Sigmoid colon (tissue), 7 donors: ENCODE measurements at places on chromosomes 16 and 17. TPM values are rescaled to one million over a fixed set of nuclear protein-coding genes. Genes with fewer than 3 reads are reported as not detected.
A peak's percentile ranks its signal among the peaks of the same experiment; 100 is the strongest.

- no peaks in the 10 kb centered on the region for H3K36me3 ChIP-seq
- no peaks in the 10 kb centered on the region for H3K27me3 ChIP-seq
- H3K4me1 ChIP-seq = peaks cover 7% of the 10 kb centered on the region
- no peak overlapping the region for H3K27ac ChIP-seq
- H3K4me3 ChIP-seq = no peak overlapping the region
- no peak for DNase-seq
Measured at GRCh38 chr16:57862698-57863433, 60.6 kb upstream of the KIFC3 start.

DNA sequence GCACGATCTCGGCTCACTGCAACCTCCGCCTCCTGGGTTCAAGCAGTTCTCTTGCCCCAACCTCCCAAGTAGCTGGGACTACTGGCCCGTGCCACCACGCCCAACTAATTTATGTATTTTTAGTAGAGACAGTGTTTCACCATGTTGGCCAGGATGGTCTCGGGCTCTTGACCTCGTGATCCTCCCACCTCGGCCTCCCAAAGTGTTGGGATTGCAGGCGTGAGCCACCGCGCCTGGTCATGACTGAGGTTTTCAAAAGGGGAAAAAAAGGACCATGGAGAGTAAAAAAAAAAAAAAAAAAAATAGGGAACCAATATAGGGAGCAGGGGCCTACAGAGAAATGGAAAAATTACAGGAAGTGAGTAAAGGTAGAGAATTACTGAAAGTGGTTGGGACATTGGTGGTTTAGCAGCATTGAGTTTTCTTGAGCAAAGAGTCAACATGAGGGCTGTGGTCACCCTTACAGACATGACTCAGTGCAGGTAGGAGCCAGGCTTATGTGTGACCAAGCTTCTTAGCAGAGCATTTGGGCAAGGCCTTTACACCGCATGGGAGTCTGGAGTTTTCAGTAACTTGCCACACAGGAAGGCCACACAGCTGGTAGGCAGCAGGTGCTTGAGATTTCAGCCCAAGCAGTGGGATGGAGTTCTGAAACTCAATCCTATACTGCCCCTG lies 447.3 kb downstream of the HS3ST3B1 start:
- H3K4me3 ChIP-seq = no peak overlapping the region
- H3K27me3 ChIP-seq = no peaks in the 10 kb centered on the region
- H3K27ac ChIP-seq = no peak overlapping the region
- no peaks in the 10 kb centered on the region for H3K4me1 ChIP-seq

DNA sequence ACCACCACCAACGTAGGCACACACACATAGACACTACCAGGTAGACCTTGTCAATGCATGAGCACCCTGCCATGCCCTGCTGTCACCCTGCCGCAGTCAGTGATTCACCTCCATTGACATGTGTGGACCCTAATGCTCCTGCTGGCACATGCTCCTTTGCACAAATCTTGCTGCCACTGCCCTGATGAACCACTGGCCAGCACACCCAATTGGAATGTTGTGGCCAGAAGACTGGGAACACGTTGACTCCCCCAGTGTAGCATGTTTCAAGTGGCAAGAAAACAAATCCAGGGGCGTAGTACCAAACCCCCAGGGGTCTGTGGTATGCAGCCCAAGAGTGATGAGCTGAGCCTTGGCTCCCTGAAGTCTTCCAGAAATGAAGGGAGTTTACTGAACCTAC lies 486.4 kb upstream of the KIF2B start:
- no peaks in the 10 kb centered on the region for H3K4me1 ChIP-seq
- no peaks in the 10 kb centered on the region for H3K36me3 ChIP-seq
- DNase-seq = no peak
- no peak overlapping the region for H3K27ac ChIP-seq
- no peaks in the 10 kb centered on the region for H3K27me3 ChIP-seq
- H3K4me3 ChIP-seq = no peak overlapping the region

GRCh38 chr17:33664116-33664840 lies 371.2 kb upstream of the ASIC2 start:
- no peaks in the 10 kb centered on the region for H3K4me1 ChIP-seq
- H3K36me3 ChIP-seq = no peaks in the 10 kb centered on the region
- DNase-seq = no peak
- H3K4me3 ChIP-seq = no peak overlapping the region

GRCh38 chr16:81946206-81946605 lies 65.1 kb downstream of the SDR42E1 start:
- H3K36me3 ChIP-seq = no peaks in the 10 kb centered on the region
- DNase-seq = no peak
- no peak overlapping the region for H3K4me3 ChIP-seq
- no peak overlapping the region for H3K27ac ChIP-seq
- no peaks in the 10 kb centered on the region for H3K27me3 ChIP-seq
- H3K4me1 ChIP-seq = no peaks in the 10 kb centered on the region

GRCh38 chr17:44559634-44560554 lies 2.6 kb downstream of the FZD2 start:
- no peak for DNase-seq
- H3K27me3 ChIP-seq = peaks cover 40% of the 10 kb centered on the region
- peaks cover 26% of the 10 kb centered on the region for H3K4me1 ChIP-seq
- H3K4me3 ChIP-seq = no peak overlapping the region

DNA sequence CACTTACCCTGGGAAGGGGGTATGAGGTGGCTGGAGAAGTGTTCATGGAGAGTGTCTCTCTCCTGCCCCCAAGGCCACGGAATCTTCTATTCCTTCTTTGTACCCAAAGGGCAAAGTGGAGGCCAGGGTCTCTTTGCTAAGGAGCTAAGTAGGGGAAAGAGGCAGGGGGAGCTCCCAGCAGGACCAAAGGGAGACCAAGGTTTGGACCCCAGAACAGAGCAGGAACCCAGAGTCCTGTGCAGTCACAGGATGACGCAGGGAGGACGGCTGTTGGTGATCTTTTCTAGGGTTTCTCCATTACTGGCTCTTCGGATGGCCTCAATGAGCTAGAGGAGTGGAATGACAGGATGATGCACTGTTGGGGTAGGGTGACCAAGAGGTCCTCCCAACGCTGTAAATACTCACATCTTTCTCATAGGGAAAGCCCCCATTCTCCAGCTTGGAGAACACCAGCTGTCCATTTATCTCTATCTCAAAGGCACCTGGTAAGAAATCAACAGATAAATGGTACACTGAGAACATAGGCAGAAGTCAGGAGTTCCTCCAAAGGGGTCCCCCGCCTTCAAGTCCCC lies 966 bp downstream of the MIEN1 start:
- DNase-seq = no peak
- peaks cover 22% of the 10 kb centered on the region for H3K36me3 ChIP-seq
- no peaks in the 10 kb centered on the region for H3K4me1 ChIP-seq
- peak overlapping the region; percentile 87 for H3K27ac ChIP-seq

GRCh38 chr16:69443927-69444631 lies 19.7 kb downstream of the CYB5B start:
- H3K27me3 ChIP-seq = no peaks in the 10 kb centered on the region
- DNase-seq = peak; percentile 84
- H3K4me3 ChIP-seq = peak overlapping the region; percentile 28
- H3K36me3 ChIP-seq = peaks cover 6% of the 10 kb centered on the region

DNA sequence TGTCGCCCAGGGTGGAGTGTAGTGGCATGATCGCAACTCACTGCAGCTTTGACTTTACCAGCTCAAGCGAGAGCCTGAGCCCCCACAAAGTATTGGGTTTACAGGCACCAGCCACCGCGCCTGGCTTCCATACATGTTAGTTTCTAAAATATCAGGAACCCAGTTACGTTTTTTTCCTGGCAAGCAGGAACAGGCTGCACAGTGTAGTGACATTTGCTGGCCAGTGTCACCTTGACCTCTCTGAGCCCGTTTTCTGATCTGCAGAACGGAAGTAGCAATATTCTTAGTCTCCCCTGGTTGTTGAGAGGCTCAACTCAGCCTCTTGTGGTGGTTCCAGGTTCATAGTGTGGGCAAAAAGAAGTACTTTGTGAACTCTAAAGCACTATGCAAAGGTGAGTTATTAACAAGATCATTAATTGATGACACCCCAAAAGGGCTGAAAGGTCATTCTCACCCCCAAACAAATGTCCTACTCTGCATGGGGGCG lies 15.6 kb downstream of the IGF2BP1 start:
- no peak overlapping the region for H3K4me3 ChIP-seq
- H3K27me3 ChIP-seq = peaks cover 74% of the 10 kb centered on the region
- no peaks in the 10 kb centered on the region for H3K36me3 ChIP-seq
- H3K4me1 ChIP-seq = peaks cover 26% of the 10 kb centered on the region
- DNase-seq = no peak

GRCh38 chr17:79077587-79077986 lies 3.0 kb downstream of the ENGASE start:
- peak; percentile 65 for DNase-seq
- H3K4me1 ChIP-seq = no peaks in the 10 kb centered on the region
- H3K27ac ChIP-seq = no peak overlapping the region
- no peaks in the 10 kb centered on the region for H3K27me3 ChIP-seq
- peaks cover 40% of the 10 kb centered on the region for H3K36me3 ChIP-seq
- H3K4me3 ChIP-seq = no peak overlapping the region

DNA sequence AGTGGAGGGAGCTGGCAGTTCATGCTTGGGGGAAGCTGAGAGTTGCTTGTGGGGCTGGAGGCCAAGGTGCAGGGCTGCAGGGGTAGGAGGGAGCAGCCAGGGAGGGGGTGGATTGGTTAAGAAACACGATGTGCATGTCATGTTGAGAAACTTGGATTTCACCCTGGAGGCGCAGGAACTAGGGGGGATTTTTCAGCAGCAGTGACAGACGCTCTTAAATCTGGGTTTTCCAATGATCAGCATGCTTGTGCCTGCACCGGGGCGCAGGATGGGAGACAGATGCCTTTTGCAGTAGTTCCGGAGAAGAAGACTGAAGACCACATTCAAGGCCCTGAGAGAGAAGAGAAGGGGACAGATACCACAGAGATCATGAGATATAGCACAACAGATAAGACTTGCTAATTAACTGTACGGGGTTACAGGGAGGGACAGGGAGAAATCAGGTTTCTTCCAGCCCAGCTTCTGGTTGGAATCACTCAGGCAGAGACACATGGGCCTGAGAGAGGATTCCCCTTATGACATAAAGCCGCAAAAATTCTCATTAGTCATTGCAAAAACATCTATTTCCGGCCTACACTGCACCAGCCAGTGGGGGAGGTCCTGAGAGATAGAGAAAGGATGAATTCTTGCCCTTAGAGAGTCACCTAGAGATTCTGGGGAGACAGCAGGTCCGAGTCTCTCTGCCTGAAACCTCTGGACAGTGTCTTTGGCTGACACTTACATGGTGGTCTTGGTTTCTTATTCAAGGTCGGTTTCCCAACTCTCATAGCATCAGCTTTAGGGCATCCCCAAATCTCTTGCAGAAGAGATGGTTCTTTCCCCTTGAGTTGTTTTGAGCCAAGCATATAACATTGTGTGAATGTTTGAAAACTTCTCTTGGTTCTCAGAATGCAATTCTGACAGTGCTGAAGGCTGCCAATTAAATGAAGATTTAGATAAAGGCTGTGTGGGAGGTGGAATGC lies 27.1 kb downstream of the CDH13 start:
- no peaks in the 10 kb centered on the region for H3K36me3 ChIP-seq
- DNase-seq = peak; percentile 56
- no peak overlapping the region for H3K4me3 ChIP-seq
- H3K4me1 ChIP-seq = peaks cover 11% of the 10 kb centered on the region
- no peaks in the 10 kb centered on the region for H3K27me3 ChIP-seq
- H3K27ac ChIP-seq = peak overlapping the region; percentile 35

DNA sequence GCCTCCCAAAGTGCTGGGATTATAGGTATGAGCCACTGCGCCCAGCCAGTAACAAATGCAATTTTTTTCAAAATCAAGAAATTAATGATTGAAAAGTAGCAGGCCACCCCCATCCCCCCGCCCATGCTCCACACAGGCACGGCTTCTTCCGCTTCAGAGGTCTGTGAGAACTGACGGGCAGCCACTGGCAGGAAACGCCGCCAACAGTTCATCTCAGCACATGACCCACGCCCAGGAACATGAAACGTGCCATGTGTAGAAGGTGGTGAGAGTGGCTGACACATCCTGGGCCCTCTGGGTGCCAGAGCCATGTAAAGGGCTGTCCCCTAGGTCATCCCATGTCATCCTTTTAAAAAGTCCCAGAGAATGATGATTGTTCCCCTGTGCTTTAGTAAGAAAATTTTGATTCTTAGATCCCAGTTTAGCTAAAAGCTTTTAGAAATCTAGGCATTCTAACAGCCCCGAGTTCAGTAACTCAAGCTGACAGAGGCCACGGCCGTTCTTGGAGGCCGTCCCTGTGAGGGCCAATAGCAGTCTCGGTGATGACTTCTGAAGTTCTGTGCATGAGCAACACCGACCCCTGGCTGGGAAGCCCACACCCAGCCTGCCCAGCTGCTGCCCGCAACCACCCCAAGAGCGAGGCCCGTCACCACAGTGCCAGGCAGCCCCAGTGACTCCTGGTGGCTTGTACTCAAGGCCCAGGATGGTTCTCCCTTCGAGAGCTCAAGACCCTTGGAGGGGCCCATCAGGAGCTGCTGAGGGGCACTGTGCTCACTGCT lies 52.1 kb downstream of the KLHDC4 start:
- no peak overlapping the region for H3K4me3 ChIP-seq
- no peaks in the 10 kb centered on the region for H3K27me3 ChIP-seq
- no peak for DNase-seq
- H3K36me3 ChIP-seq = peaks cover 31% of the 10 kb centered on the region

DNA sequence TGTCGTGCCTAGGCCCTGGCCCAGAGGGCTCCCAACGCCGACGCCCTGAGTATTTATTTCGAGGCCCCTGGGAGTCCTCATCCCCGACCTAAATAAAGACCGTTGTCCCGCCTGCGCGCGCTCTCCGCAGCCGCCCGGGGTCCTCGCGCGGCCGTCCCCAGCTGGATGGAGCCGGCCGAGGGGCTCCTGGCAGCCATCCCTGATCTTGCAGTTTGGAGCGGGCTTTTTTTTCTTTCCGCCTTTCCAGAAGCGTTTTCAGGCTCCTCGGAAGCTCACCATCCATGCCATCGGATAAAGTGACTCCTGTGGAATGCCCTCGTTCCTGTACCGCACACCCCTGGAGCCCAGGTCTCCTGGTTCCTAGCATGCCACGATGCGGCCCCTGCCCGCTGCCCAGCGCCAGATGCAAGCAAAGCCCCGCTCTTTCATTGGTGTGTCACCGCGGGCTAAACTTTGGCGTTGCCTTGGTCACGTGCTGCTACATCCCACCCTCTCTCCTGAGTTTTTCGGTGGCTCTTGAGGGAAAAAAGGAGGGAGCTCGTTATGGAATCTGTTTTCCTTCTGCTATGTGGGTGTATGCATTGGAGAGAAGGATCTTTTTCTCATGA lies 716 bp downstream of the TMEM94 start:
- no peak for DNase-seq
- peak overlapping the region; percentile 86 for H3K4me3 ChIP-seq
- no peaks in the 10 kb centered on the region for H3K27me3 ChIP-seq
- no peaks in the 10 kb centered on the region for H3K36me3 ChIP-seq
- peaks cover 28% of the 10 kb centered on the region for H3K4me1 ChIP-seq

- H3K27ac ChIP-seq = no peak overlapping the region
- H3K4me1 ChIP-seq = no peaks in the 10 kb centered on the region
- DNase-seq = no peak
Measured at GRCh38 chr16:23343643-23344612, 41.8 kb downstream of the SCNN1B start.

Gene INCA1
- 0.99 TPM for total RNA-seq

Gene NEK8
- total RNA-seq = 2.8 TPM

Gene MYLK3
- total RNA-seq = 0.14 TPM
